ENCODE measurements at places on chromosomes 6 and 20.

DNA sequence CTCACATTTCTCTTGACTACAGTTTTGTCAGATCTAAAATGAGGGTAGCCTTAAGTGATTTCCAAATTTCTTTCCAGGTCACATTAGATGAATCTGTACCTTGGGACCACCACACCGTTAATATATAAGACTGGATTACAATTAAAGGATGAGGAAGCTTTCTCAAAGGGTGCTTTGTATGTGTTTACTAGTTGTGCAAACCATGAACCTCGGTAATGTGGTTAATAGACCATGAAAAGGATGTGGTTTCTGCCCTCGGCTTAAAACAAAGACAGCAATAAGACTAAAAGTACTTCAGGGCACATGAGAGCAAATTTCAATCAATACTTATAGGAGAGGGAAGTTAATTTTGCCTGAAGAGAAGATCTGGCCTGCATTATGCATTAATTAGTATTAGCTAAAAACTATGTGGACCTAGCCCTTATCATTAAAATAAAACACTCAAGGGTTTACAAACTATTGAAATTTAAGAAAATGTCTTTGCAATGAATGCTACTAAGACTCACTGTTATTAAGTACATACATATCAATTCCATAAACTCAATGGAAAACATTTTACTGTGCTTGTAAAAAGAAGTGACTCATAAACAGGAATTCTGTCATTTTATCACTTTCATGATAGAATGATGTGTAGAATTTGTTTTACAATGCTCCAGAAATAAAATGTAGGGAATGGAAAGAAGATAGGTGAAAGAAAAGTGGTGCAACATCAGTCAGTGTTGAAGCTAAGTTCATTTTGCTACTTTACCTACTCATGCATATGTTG is 936 bp upstream of the TMX4 start:
- DNase-seq: no peak

GRCh38 chr6:120700001-120700400 is 634.3 kb downstream of the TBC1D32 start:
- no peak for DNase-seq

DNA sequence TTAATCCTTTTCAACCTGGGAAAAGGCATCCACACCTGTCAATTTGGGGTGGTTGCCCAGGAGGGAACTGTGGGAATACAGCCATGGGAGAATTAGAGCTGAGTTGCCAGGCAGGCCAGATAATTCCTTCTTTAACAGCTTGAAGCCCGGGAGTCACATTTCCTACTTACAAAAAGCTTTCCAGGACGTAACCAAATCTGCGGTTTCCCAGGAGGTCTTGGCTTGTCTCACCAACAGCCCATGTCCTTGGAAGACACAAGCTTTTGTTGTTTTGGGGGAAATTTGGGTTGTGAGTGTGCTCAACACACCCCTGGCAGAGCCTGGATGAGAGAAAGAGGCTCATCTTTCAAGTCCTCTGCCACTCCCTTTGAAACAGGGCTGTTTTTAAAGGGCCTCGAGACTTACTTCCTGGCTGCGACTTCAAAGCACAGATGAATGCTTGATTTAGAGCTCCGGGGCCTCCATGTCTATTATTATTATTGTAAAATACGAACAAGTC is 465.9 kb upstream of the BTBD3 start:
- no peak for DNase-seq

- no peak for DNase-seq
Measured at GRCh38 chr6:52312461-52312860, 27.9 kb upstream of the MCM3 start.

- no peak for DNase-seq
Measured at GRCh38 chr20:49283703-49284625, 6.1 kb upstream of the ZNFX1 start.

GRCh38 chr6:99507648-99508047 is 7.6 kb downstream of the USP45 start:
- DNase-seq: no peak

GRCh38 chr6:148935705-148936435 is 189.0 kb downstream of the UST start:
- DNase-seq: no peak

DNA sequence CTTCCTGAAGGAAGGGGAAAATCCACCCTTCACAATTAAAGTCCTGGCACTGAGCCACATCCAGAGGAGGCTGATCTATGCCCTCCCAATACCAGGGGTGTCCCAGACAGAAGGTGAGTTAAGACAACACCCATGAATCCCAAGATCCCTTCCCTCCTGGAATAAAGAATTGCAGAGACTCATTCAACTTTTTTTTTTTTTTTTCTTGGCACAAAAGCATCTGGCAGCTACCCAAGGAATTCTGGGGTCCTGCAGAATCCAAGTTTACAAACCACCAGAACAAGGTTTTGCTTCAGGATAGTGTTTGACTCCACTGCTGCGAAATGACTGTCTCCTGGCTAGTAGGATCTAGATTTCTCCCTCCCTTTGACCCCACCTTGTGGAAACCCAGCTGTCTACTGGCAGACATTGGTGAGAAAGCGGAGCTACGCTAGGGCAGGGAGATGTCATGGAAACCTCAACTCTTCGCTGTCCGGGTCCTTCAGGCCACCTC is 37.4 kb downstream of the JAG1 start:
- no peak for DNase-seq

DNA sequence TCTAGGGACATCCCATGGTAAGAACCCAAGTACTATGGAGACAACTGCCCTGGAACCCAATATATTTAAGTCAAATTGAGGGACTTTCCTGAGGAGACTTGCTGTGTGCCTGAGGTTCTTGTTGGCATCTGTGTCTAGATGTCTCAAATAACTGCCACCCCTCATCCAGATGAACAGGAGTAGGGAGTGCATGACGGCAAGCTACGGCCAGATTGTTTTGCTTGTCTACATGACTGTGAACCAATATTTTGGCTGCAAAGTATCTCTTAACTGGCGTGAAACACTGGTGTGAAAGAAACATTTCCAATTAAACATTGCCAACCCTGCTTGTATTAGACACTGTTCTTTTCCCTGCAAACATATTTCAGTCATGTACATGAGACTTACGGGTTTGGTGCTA is 52.4 kb upstream of the SIM1 start:
- DNase-seq: no peak

DNA sequence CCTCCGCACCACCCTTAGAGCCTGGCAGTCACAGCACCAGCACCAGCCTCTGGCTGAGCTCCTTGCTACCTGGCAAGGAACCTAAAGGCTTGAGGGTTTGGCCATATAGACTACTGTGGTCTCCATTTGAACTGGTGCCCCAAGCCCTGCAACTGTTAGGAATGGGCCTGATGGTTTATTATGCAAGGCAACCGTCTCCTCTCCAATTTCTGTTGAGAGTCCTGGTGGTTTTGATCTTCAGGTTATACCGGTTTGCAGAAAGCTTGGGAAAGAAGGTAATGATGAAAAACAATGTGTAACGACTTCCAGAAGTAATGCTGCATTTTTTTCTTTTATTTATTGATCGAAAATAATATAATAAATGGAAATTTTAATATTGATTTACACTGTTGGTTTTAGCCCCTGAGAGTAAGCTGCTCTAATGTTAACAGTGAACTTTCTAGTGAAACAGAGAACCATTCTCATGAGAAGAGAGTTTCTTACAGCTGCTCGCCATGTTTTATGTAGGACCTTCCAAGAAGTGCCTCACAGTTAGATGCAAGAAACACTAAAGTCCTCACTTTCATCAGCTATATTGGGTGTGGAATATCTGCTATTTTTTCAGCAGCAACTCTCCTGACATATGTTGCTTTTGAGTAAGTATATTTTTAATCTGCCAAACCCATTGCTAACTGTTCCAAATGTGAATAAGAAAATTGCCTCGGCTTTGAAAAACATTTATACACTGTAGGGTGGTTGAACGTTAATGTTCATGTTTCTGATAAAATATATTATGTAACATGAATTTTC is 112.8 kb downstream of the ADGRG6 start:
- DNase-seq: no peak

GRCh38 chr6:87237804-87238203 is 82.4 kb downstream of the ZNF292 start:
- DNase-seq: no peak

Measured in activated CD4-positive, alpha-beta T cell treated with anti-CD3 and anti-CD28 coated beads, Interleukin-2, amount 50 U/mL, for 4 hours (primary cell).